NCI-H226 (cell line): ENCODE measurements at places on chromosomes 3 and 15.

DNA sequence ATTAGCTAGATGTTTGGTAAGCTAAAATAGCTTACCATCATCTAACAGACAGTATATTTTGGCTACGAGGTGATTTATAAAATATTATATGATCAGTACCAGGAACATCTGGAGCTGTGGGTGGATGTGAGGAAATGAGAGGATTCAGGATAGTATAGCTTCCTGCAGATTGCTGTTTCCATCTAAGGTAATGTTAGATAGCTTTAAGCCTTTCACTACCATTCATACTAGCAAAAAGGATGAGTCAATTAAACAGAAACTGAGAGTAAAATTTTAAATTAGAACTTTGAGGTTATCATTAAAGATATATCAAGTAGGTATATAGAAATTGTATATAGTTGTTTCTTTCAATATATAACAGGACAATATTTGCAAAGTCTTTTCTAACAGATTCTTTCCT lies 8.0 kb downstream of the ZBTB20 start:
- no peak for DNase-seq

DNA sequence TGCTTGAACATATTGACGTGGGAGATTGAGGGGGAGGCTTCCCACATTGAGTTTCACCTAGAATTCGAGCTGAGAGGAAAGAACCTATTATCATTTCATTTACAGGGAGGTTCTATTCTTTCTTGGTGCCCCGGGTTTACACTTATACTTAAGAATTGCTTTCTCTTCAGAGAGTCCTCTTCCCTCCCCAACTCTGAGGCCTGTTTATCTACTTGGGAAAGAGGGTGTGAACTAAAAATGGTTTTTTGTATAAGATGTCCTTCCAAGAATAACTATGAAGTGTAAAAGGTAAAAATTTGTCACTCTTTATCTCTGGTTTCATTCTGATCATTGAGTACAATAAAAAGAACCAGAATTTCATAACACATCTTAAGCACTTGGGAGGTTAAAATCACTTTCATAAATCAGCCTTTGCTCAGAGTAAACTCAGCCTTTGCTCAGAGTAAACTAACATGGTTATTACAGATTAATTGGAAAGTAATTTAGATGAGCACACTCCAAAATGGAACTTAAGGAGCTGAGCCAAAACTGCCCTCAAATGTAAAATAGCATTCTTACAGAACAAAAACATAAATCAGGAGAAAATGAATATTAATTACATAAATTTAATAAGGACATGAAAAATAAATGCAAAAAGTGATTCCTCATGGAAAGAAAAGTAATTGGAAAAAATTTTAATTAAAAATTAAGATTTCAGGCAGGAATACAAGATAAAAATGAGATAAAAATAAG lies 75.2 kb downstream of the GADL1 start:
- DNase-seq: no peak

DNA sequence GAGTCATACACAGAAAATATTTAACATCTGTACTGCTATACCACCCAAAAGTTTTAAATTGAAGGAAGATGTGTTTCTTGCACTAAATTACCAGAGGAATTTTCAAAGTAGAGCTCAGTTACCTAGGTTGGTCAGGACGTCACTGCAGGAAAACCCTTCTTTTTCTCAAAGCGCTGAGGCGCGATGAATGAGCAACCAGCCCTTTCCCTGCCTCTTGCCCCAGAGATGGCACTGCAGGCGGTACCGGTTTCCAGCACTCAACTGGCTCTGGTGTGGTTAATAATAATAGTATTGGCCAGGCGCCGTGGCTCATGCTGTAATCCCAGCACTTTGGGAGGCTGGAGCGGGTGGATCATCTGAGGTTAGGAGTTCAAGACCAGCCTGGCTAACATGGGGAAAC lies 49.3 kb downstream of the HES1 start:
- DNase-seq: no peak

DNA sequence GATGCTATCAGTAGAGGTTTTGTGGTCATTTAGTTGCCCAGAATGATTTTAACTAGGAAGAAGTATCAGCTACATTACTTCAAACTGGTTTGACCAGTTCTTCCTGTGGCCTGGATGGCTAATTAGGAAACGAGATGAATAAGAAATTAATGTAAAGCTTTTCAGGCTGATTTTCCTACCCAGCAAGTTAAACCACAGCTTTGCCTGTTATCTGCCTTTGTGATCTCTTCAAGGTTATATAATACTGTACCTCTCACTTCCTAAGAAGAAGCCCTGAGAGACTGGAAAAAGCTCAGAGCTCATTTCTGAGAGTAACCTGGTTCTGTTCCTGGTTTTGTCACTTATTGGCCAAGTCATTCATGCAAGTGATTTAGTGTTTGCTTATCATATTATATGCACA lies 782.2 kb upstream of the GOLIM4 start:
- no peak for DNase-seq
